Glomerular endothelial cell (primary cell): ENCODE measurements at places on chromosomes 12 and 14.

- DNase-seq, result no peak
Observed at GRCh38 chr14:97056086-97056485, 258.9 kb downstream of the VRK1 start.

DNA sequence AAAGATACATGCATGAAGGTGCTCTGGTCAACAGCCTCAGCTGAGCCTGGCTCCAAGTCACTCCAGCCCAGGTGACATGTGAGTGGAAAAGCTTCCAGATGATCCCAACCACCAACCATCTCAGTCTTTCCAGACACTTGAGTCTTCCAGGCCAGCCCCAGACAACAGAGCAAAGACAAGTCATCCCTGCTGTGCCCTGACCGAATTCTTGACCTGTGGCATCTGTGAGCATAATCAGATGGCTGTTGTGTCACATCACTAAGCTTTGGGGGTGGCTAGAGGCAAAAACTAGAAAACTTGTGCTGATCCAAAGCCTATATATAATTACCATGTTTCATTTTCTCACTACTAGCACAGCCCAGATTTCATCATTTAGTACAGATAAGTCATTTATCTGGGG lies 50.8 kb upstream of the ISM2 start:
- DNase-seq, result no peak

DNA sequence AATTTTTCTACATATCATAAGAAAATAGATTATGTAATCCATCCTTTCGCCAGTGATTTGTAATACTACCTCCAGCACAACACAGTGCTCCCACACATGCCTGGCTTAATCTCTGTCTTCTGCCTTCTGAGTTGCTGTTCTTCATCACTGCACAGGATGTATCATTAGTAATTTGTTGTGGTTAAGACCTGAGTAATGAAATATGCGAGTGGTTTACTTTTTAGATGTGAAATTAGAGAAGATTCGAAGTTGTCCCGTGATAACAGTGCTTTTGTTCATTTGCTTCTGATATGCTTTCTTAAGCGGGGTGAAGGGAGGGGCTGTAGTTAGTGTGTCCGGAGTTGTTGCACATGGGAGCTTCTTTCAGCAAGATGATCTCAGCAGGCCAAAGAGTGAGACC lies 18.1 kb downstream of the KRT85 start:
- no peak for DNase-seq

DNA sequence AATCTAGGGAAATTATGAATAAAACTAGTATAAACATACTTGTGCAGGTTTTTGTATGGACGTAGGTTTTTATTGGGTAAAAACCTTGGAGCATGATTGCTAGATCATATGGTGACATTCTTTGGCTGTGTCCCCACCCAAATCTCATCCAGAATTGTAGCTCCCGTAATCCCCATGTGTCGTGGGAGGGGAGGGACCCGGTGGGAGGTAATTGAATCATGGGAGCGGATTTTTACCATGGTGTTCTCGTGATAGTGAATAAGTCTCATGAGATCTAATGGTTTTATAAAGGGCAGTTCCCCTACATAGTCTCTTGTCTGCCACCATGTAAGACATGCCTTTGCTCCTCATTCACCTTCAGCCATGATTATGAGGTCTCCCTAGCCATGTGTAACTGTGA lies 120.9 kb downstream of the FOXA1 start:
- DNase-seq, result no peak
